ENCODE measurements at places on chromosomes 16 and 17.
A peak's percentile ranks its signal among the peaks of the same experiment; 100 is the strongest.

DNA sequence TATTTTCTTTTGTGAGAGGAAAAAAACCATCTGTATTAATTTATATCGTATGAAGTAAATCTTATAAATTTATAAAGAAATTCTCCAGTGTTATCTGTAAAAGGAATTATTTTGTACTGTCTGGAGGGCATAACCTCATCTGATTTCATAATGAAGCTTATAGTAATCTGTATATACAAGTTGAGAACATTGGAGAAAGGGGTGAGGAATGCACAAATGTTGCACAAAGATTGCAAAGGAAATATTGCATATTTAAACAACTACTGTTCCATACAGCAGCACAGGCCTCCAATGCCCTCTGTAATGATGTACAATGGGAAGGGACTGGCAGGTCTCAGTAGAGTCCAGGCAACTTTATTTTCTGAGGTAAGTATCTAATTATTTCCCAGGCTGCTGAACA, 50.8 kb upstream of the KCNJ16 start:
- no peak for DNase-seq

GRCh38 chr16:75019586-75019985, 20.8 kb downstream of the ZNRF1 start:
- no peak for DNase-seq

DNA sequence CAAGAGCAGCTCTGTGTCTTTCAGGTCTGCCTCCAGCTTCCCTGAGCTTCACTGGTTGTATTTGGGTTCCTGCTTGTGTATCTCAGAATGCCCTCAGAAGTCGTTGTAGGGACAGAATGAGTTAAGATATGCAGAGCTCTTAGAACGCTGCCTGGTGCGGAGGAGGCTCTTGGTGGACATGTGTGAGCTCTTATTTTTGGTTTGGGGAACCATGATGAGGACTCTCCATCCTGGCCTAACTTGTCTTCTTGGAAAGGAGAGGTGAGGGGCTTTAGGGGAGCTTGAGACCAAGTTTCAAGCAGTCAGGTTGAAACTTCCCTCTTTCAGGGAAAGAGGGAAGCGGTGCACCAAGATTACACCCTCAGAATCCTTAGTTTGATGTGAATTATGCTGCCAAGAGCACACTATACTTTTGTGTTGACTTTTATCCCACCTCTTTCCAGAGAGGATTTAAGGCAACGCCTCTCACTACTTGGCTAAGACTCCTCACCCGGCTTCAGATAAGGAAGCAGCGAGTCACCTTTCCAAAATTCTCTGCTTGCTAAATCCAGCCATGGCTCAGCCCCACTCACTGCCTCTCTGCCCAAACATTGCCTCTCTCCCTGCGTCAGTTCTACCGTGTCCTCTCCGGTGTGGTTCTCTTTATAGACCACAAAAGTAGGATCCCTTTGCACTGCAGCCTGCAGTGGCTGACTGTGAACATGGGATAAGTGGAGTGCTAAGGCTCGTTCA, 12.7 kb downstream of the CDK5RAP3 start:
- DNase-seq = no peak

GRCh38 chr16:23254338-23254737, 47.8 kb upstream of the SCNN1B start:
- DNase-seq = no peak

DNA sequence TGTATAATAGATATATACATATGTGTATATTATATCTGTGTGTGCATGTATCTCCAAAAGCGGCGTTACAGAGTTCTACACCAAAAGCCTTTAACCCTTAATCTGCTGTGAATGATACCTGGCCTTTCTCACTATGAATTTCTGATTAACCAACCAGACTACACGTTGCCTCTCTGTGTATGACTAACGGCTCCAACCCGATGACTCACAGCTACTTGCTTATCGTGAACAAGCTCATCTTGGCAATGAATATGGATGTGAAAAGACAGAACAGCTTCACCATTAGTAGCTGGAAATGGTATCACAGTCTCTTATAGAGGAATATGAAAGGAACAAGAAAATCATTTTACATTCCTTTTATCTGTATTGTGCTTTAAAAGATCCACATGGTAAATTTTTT, 23.8 kb upstream of the ARHGAP44 start:
- DNase-seq = no peak

GRCh38 chr16:633336-634050, 2.6 kb downstream of the METTL26 start:
- DNase-seq = no peak

DNA sequence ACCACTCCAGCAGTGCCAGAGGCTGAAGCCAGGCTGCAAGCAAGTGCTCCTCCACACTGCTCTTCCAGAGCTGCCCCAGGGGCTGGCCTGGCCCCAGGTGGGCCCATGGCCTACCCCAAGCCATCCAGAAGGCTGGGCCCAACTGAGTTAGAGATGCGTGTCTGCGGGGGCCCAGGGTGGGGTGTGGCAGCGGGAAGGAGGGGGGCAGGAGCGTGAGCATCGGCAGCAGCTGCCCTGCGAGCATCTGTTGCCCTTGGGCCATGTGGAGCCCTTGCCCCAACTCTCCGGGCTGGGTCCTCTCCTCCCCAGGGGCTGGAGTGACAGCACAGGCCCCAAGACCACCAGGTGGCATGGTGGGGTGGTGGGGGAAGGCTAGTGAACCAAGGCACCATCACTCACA, 7.3 kb upstream of the SREBF1 start:
- no peak for DNase-seq

GRCh38 chr16:4323071-4323844, 7.4 kb downstream of the GLIS2 start:
- DNase-seq = no peak

DNA sequence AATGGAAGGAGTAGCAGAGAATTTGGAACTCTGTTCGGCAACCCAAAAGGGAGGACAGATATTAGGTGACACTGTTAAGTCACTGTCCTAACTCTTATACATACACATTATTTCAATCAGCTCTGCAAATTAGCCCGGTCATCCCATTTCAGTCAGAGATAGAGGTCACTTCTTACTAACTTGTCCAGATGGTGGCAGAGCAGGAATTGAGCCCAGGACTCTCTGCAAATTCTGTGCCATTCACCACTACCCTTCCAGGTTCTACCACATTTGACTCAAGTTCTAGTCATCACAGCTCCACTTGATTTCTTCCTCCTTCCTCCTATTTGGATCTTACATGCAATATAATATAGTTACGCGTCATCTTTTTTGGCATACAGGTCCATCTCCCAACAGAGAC, 35.9 kb upstream of the NUDT7 start:
- no peak for DNase-seq

GRCh38 chr17:64219571-64219970, 43.5 kb downstream of the TEX2 start:
- DNase-seq = no peak

GRCh38 chr16:47664653-47665325, 203.7 kb downstream of the PHKB start:
- DNase-seq = no peak

DNA sequence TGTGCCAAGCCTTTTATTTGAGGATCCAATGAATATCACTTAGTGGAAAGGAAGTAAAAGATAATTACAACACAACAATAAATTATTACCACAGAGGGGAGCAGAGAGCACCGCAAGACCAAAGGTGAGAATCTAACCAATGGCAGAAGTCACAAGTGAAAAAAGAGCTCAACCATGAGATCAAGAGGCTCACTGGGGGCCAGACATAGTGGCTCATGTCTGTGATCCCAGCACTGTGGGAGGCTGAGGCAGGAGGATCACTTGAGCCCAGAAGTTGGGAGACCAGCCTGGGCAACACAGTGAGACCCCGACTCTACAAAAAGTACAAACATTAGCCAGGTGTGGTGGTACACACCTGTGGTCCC, 17.7 kb downstream of the ANKRD11 start:
- no peak for DNase-seq

- DNase-seq = peak; percentile 54
Measured at GRCh38 chr16:30660424-30661261, 2.4 kb downstream of the FBRS start.

- no peak for DNase-seq
Measured at GRCh38 chr16:8583199-8583598, 7.1 kb downstream of the TMEM114 start.

DNA sequence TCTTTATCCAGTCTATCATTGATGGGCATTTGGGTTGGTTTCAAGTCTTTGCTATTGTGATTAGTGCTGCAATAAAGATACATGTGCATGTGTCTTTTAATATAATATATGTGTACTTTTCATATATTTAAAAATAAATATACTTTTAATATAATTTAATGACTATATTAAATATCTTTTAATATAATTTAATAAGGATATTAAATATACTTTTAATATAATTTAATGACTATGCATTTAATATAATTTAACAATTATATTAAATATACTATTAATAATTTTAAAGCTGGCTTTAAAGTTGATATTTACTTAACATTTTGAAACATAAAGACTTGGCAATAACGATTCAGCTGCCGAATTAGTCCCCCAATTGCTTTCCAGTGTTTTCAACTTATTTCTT, 1.2 kb downstream of the CCL23 start:
- DNase-seq = no peak
